ENCODE measurements at places on chromosomes 3 and 15.

- no peak for DNase-seq
Measured at GRCh38 chr15:62075595-62076277, 9.0 kb downstream of the C2CD4A start.

DNA sequence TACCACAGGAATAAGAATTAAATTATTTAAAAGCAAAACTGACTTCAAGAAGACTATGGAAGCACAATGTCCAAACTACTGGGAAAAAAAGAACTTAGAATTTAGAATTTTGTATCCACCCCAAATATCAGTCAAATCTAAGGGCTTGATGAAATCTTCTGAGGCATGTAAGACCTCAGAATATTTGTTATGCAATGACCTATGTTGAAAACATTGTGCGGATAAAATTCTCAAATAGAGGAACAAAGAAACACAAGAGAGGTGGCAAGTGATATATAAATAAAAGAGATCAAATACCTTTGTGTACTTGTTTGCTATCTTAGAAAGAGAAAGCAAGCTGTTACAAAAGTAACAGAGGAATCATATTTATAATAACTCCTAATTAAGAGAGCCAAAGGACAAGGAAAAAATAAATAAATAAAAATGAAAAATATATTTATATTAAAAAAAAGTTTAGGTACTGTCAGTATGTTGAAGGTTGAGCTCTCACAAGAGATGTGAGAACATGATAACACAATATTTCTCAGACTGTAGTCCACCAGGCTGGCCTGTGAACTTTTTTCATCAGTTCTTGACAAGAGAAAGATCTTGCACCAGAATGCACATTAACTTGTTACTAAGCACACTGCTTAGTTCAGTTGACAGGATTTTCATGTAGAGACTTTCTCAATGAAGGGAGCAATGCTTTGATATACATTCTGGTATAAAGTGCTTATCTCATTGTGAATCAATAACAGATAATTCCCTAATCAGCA is 50.0 kb downstream of the CPA3 start:
- no peak for DNase-seq

DNA sequence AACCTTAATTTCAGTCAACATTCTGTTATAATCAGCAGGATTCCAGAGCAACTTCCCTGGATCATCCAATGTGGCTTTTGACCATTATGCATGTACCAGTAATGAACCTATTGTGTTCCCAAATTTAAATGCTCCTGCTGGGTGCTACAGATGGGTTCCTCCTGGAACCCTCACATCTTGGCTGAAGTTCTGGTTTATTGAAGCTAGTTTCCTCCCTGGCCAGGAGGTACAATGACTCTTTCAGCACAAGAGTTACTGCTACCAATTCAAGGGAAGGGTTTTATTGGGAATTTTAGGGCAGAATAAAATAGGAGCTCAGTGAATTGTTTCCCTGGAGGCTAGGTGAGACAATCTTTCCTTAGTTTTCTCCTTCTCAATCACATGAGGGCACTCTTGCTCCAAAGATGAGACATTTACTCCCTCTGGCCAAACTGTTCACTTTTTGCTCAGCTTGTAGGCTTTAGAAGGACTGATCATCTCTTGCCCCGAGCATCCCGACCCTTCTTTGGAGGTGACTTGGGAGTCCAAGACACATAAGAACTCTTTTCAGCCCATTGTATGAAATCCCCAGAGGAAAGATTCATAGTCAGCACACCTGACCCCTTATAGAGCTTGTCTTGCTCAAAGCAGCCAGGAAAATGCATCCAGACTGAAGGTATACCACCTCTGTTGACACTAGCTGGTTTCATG is 8.8 kb upstream of the NPHP3 start:
- DNase-seq, result no peak

DNA sequence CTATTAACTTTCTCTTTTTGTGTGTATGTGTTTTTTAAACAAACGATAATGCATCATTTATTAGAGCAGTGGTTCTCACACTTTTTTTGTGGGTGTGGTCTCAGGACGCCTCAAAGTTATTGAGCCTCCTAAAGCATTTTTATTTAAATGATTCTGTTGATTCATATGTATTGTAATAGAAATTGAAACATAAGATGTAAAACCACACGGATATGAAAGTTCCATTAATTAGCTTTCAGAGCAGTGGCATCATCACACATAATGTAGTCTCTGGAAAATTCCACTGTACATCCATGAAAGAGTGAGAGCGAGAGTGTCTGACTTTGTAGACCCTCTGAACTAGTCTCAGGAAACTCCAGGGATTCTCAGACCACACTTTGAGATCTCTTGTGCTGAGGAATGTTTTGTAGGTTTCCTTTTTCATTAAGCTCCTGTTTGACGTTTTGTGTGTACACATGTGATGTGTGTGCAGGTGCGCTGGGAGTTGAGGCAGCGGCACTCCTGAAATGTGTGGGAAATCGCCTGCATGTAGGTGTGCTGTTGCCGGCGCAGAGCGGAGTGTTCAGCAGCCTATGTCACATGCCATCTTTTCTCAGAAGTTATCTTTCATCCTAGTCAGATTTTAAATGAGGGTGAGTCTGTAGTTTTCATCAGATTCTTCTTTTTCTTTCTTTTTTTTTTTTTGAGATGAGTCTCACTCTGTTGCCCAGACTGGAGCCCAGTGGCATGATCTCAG is 5.3 kb upstream of the TRAK1 start:
- DNase-seq, result no peak

- no peak for DNase-seq
Measured at GRCh38 chr3:89221924-89222323, 114.5 kb downstream of the EPHA3 start.

GRCh38 chr15:56353119-56353518 is 12.1 kb upstream of the TEX9 start:
- no peak for DNase-seq

DNA sequence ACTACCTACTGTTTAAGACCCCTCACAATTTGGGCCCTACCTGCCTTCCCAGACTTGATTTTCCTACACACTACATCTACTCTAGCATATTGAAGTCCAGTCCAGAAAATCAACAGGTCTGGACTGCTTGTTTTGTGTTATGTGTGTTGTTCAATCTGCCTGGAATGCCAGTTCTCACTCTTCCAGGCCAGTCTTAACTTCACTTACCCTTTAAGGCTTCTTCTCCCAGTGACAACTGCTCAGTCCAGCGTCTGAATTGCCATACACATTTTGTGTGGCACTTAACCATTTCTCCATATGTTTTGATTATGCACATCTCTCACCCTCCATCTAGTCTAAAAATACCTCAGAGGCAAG is 1.1 kb downstream of the TICRR start:
- DNase-seq, result no peak

DNA sequence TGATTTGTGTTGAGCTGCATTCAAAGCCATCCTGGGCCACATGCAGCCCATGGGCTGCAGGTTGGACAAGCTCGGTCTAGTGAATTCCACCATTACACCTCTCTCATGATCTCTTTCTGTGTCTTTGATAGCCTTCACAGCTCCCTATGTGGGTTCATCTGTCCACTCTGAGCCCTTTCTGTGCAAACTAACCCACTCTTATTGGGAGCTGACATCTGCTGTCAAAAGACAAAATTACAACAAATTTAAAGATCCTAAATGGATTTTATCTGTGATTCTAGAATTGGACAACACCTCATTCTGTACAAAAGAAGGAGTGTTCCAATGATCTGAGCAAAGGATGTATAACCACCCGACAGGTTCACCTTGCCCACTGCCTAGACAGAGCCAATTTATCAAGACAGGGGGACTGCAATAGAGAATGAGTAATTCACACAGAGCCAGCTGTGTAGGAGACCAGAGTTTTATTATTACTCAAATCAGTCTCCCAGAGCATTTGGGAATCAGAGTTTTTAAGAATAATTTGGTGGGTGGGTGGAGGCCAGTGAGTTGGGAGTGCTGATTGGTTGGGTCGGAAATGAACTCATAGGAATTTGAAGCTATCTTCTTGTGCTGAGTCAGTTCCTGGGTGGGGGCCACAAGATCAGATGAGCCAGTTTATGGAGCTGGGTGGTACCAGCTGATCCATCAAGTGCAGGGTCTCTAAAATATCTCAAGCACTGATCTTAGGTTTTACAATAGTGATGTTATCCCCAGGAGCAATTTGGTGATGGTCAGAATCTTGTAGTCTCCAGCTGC is 2.6 kb upstream of the XYLB start:
- DNase-seq, result no peak

- no peak for DNase-seq
Measured at GRCh38 chr15:58077427-58077826, 11.9 kb upstream of the ALDH1A2 start.

DNA sequence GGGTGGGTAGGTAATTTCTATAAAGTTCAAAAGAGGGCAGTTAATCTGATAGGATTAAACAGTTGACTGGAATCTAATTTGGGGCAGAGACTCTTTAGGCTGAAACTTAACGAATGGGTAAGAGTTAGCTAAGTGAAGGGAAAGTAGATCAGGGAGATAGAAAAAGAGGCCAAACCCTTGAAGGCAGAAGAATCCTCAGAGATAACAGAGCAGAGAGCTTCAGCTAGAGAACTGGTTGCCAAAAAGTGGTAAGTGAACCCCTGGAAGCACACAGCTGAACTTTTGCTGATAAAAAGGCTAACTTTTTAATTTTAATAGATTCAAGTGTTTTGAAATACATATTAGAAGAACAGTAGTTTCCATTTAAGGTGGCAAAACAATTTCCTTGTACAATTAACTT is 99.2 kb downstream of the FHIT start:
- DNase-seq, result no peak

GRCh38 chr15:78727561-78727960 is 83.7 kb downstream of the ADAMTS7 start:
- no peak for DNase-seq

DNA sequence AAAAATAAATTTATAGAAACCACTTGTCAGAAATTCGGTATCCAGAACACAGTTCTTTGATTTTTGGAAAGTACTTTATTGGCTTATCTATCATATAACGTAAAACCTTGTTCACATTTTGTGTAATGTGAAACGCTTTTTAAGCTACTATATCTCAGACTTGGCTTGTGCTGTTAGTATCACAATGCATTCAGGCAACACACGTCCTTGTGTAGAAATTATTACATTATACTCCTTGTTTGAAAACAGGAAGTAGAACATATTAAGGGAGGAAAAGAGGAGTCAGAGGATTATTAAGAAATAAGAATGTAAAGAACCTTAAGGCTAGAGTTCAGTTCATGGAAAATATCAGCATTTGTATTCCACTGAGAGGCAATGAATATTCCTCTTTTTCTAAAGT is 1.6 kb downstream of the DNAJC13 start:
- no peak for DNase-seq

GRCh38 chr3:62678841-62679240 is 196.4 kb downstream of the CADPS start:
- DNase-seq, result no peak

DNA sequence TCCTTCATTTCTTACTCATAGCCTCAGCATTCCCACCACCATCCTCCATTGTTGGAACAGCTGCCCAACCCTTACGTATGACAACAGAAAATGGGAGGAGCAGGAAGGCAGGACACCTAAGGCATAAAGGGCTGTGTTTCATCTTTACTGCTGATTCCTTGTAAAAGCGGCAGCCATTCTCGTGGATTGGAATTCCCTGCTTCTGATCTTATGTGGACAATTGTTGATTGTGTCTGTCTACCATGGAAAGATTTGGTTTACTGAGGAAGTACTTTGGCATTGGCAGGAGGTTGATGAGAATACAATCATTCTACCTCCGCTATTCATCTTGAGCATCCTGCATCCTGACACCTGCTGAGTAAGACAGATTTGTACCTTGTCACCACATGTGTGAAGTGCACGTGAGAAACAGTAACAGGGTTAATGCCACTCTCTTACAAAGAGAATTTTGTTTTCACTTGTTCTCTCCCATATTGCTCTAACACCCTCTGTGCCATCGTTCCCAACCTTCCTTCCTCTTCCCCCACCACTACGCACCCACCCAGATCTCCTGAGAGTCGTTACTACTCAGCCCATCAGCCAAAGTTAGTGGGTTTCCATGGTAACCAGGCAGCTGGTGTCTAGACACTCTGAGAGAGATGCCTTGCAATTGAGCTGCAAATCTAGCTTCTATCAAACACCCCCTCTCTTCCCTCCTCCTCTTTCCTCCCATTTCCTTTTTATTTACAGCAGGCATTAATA is 75.7 kb downstream of the GAP43 start:
- DNase-seq, result no peak

- DNase-seq, result no peak
Measured at GRCh38 chr15:58362262-58362922, 69.4 kb upstream of the LIPC start.

- DNase-seq, result no peak
Measured at GRCh38 chr15:58221591-58222241, 83.5 kb downstream of the AQP9 start.

DNA sequence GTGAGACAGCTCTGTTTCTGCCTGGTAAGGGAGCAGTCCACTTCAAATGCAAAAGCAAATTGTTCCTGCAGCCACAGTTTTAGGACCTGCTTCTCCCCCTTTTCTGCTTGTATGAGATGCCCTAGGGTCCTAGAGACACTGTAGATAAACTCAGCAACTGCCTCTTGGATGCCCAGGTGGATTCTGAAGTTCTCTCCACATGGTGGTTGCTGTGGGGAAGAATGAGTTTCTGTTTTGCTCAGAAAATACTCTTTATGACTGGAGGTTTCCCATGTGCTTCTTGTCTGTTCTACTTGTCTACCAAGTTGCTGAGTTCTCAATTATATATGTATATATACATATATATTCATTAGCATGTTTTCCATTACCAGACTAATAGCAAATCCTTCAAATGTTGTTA is 5.6 kb upstream of the ZNF80 start:
- DNase-seq, result no peak

GRCh38 chr3:140505213-140505612 is 172.7 kb upstream of the TRIM42 start:
- DNase-seq, result no peak
